ENCODE measurements at places on chromosomes 7 and 10. TPM values are rescaled to one million over a fixed set of nuclear protein-coding genes. Genes with fewer than 3 reads are reported as not detected.

- peak; percentile 60 for DNase-seq
Observed at GRCh38 chr7:89232-90019, 102.9 kb upstream of the FAM20C start.

GRCh38 chr10:72756674-72757385 is 64.9 kb downstream of the MCU start:
- DNase-seq, result no peak

DNA sequence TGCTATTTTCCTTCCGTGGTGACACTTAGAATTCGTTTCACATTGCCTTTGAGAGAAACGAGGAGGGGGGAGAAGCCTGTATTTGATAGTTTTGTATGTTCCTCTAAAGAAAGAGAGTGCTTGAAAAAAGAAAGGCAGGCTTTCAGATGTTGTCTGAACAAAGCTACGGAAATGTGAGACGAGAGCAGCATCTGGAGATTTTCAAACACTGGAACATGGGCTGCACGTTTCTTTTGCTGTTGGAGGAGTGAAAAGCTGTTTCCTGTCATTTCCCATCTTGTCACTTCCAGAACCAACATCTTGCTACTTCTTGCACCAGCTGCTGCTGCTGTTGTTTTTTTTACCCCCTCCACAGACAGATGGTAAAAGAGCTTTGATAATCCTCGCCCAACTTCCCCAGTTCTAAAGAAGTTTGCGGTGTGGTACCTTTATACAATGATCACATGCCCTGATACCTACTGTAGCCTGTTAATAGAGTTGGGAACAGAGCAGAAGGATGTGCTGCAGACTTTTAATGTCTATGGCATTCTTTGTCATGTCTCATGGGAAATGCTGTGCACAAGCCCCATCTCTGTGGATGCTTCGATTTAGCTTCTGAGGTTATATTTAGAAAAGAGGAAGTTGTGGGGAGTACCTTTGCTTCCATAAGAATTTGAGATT is 408.1 kb downstream of the AUTS2 start:
- DNase-seq, result peak; percentile 32

The ACHE gene
- 82.8 TPM for polyA plus RNA-seq

The RADIL gene
- 3.7 TPM for polyA plus RNA-seq

GRCh38 chr10:58570307-58570723 is 57.6 kb downstream of the BICC1 start:
- no peak for DNase-seq

The UTF1 gene
- polyA plus RNA-seq, result not detected

The CALHM1 gene
- 0.06 TPM for polyA plus RNA-seq

GRCh38 chr7:120412139-120413050 is 139.4 kb downstream of the KCND2 start:
- DNase-seq, result peak; percentile 76

- no peak for DNase-seq
Observed at GRCh38 chr7:108561047-108561619, 8.4 kb downstream of the THAP5 start.

The ARMC10 gene
- 20.0 TPM for polyA plus RNA-seq

DNA sequence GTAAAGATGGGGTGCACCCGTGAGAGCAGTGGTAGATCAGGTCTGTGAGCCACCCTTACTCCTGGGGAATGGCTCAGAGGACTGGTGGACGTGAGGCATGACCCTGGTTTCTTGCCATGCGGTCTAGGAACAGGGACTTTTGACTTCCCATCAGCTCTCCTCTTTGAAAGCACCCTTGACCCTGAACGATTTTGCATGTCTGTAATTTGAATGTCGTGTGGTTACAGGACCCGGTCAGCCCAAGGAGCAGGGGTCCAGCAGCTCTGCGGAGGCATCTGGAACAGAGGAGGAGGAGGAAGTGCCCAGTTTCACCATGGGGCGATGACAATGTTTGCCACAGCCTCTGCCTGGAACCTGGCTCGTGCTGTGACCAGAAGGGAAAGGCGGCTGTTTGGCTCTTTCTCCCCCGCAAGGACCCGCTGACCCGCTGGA is 8.6 kb upstream of the ORAI2 start:
- DNase-seq, result no peak

The GPRIN2 gene
- not detected for polyA plus RNA-seq

GRCh38 chr7:122300211-122300932 is 4.2 kb downstream of the FEZF1 start:
- no peak for DNase-seq

DNA sequence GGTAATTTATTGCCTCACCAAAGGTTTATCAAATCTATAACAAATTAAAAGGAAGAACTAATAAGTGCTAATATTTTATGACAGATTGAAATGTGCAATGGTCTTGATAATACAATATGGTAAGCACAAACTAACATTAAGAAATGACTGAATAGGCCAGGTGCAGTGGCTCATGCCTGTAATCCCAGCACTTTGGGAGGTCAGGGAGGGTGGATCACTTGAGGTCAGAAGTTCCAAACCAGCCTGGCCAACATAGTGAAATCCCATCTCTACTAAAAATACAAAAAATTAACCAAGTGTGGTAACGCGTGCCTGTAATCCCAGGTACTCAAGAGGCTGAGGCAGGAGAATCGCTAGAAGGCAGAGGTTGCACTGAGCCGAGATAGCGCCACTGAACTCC is 3.5 kb downstream of the MTPAP start:
- DNase-seq, result no peak

- no peak for DNase-seq
Observed at GRCh38 chr7:30846378-30846777, 65.3 kb upstream of the AQP1 start.

DNA sequence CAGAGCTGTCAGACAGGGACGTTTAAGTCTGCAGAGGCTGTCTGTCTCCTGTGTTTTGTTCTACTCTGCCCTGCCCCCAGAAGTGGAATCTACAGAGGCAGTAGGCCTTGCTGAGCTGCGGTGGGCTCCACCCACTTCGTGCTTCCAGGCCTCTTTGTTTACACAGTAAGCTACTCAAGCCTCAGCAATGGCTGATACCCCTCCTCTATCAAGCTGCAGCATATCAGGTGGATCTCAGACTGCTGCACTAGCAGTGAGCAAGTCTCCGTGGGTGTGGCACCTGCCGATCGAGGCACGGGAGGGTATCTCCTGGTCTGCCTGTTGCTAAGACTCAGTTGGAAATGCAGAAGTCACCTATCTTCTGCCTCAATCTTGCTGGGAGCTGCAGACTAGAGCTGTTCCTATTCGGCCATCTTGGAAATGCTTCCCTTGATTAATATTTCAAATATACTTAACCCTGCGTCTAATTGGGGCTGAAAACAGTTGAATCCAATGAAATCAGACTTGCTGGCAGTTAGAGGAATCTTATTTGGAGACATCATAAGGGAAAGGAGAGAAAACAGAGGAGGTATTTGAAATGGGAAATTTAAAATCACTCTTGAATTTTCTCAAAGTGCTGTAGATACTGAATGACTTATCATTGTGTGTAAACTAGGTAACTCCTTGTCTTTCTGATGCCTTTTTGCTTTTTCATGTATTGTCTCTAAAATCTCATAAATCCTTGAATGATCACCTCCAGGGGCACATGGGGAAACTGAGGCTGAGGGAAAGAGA is 13.8 kb upstream of the CYP3A5 start:
- DNase-seq, result no peak

The INMT gene
- 11.9 TPM for polyA plus RNA-seq

DNA sequence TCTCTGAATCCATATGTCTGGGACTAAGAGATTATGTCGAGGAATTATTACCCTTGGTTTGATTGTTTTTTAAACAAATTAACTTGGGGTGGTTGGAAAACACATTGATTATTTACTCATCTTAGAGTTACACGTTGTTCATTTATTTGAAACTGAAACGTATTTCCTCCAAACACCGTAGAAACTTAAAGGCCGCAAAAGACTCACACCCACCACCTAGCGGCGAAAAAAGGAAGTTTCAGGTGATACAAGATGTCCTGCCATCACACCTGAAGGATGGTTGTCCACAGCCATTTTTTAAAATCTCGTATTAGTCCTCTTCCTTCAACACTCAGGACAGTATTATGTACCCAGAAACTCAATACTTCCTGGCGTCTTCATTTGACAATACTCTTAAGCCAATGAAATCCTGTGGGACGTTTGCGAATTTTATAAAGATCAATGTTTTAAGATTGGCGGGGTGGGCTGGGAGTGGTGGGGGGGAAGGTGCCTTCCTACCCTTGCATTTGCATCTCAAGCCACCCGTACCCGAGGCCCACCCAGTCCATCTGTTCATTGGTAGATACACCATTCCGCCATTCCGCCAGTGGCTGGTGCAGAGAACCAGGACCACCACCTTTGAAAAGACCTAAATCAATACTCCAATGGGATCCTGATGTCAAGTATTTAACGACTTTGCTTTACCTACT is 1.4 kb upstream of the LCOR start:
- peak; percentile 61 for DNase-seq

DNA sequence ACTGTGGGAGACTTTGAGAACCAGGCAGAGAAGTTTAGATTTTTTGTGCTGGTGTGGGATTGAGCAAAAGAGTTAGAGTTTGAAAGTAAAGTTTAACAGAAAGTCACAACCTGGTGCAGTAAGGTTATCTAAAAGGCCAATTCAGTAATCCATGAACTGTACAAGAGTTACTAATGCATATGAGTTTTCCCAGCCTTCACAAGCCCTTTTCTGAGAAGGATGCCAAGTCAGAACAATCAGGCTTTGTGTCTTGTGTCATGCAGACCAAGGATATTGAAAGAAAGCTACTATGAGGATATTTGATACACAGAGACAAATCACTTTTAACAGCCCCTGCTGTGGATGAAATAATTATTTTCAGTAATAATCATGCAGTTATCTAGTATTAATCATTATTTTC is 68.8 kb upstream of the MYO3A start:
- no peak for DNase-seq

The HMX3 gene
- not detected for polyA plus RNA-seq

DNA sequence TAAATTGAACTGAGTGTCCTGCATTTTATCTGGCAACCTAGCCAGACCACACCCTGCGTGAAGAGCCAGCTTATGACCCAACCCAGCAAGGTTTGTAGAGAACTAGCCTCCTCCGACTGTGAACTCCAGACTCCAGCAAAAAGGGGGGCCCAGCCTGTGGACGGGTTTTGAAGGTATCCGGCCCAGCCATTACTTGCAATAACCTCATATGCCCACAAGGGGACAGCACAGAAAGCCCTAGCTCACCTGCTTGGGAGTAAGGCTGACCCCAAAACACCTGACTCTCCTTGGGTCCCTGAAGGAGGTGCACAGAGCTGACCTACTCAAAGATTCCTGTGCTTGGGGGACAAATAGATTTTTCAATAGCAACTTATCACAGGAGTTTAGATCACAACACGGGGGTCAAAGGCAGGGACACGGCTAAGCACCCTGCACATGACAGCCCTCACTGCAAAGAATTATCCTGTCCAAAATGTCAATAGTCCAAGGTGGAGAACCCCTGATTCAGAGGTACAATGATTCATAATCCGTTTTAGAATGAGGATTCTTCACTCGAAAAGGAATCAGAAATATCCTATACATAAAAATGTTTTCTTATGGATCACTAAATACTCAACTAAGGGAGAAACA is 4.6 kb downstream of the TRPV6 start:
- DNase-seq, result no peak

The ACTL6B gene
- not detected for polyA plus RNA-seq

- no peak for DNase-seq
Observed at GRCh38 chr10:93749218-93749799, 8.4 kb upstream of the LGI1 start.

The HILPDA gene
- 12.9 TPM for polyA plus RNA-seq

DNA sequence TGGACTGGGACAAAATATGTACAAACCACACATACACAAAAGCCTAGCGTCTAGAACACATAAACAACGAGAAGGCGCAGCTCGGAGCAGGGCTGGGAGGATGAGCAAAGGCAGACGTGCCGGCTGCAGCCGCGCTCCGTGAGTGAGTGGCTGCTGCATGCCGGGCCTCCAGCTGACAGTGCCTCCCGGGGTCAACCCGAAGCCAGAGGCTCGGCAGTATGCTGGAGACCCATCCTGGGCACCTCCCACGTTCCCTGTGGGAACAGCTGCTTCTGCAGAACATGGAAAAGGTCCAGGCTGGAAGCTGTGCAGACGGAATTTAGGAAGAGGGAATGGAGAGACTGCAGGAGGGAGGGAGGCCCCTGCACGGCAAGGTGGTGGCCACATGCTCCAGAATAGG is 3.6 kb upstream of the GPR146 start:
- peak; percentile 71 for DNase-seq

The TAS2R4 gene
- polyA plus RNA-seq, result 1.6 TPM

The MKI67 gene
- polyA plus RNA-seq, result 31.9 TPM

DNA sequence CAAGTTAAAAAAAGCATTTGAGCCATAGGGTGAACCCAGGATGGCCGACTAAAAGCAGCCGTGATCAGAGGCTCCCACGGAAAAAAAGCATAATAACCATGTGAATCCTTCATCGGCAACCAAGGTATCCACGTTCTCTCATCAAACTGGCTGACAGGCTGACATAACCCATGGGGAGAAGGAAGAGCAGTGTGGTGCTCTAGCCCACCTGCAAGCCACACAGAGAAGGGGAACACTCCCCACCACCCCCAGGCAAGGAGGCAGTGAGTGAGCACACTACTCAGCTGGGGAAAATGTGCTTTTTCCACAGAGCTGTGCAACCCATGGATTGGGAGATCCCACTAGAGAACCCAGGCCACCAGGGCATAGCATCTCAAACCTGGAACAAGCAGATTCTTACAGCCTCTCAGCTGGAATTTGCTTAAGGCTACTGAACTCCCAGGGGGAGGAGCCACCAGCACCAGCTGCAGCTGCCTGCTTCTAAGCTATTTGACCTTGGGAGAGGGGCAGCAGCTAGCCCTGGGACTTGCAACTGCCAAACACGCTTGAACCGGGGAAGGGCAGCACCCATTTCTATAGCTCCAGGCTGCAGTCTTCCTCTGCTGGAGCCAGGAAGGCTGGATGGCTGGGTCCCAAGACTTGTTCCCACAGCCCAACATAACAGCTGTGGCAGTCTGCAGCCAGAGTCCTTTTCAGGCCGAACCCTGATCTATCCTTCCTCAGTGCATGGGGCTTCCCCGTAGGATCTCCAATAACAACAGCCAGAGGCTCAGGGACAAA is 178.2 kb upstream of the NRG3 start:
- peak; percentile 16 for DNase-seq

The EIF3B gene
- polyA plus RNA-seq, result 110 TPM

The ASAH2B gene
- polyA plus RNA-seq, result 5.8 TPM
